ENCODE measurements at places on chromosomes 1 and 21.
A peak's percentile ranks its signal among the peaks of the same experiment; 100 is the strongest.

DNA sequence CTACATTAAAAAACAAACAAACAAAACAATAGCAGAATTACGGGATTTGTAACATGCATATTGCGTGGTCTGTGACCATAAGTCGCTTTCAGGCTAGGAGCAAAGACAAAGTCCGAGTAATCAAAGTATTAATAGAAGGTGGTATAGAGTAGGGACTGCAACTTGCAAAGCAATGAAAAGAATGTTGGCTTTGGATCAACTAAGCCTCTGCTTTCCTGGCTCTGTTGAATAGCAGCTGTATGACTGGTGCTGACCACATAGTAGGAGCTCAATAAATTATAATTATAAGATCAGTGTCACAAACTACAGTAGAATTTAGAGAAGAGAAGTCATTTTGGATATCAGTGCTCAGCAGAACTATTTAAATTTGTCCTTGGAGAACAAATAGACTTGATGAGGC, 586.4 kb downstream of the DPYD start:
- DNase-seq = no peak

DNA sequence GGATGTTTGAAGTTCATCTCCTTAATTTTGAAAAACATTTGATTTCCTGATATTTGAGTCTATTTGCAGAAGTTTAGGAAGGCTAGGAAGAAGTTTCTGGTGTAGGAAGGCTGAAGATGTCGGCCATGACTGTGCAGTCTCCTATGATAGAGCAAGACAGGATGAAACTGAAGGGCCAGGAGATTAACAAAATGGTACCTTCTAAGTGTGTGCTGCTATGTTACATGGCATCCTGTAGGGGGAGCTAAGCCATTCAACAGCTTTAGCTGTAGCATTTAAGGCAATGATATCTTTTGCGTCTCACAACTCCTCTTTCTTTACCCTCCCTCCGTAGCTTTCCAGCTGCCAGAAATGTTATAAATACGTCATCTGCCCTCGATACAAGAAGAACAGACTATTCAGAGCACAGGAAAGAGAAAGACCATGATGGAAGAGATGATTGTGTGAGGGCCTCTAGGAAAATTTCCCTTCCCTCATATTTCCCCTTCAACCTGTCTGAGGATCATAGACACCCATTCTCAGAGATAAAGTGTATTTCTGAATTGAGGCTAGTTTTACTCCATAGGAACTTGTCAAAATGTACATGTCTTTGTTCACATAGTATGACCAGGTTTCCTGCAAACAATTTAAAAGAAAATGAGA, 61.1 kb downstream of the XCL1 start:
- no peak for DNase-seq

DNA sequence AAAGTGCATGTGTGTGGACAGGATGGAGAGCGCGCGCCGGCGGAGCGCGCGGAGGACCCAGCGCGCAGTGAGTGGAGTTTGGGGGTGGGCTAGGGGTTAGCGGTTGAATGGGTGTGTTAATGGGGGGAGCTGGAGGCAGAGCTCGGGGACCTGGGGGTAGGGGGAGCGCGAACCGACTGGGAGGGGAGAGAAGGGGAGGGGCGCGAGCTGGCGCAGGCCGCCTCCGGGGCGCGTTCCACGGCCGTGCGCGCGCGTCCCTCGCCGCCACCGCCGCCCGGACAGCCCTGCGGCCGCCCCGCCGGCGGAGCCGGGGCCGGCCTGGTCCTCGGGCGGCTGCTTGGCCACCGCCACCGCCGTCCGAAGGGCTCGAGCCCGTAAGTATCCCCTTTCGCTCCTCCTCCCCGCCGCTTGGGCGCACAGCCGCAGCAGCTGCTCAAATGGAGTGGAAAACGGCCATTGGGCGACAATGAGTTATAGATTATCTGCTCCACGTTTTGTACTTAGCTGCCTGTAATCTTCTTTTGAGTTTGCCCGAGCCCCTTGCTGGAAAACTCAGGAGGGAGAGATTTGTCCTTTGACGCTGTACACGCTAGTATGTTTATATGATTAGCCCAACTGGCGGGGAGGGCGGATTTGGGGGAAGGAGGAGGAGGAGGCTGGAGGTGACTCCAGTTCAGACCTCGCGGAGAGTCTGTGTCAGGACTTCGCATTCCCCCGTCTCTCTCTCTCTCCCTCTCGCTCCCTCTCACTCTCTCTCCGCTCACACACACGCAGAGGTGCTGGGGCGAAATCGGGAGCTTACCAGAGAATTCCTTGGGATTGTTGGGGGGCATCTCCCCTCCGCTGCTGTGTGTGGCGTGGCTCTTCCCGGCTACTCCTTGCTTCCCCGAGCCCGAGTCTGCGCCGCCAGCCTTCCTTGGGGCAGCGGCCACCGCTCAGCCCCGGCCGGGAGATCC, at the start of gene ADGRL2:
ADGRL2 (plus strand) TSS at position 240 of the 956 bp plus-strand sequence. CDS start 36,051 bp downstream, outside the sequence.
- DNase-seq = no peak

GRCh38 chr21:25708467-25709065, 26.1 kb downstream of the ATP5PF start:
- peak; percentile 53 for DNase-seq

All from activated CD4-positive, alpha-beta T cell treated with anti-CD3 and anti-CD28 coated beads for 4 hours (primary cell).